Memory B cell (primary cell): ENCODE measurements at places on chromosomes 12 and 14.

DNA sequence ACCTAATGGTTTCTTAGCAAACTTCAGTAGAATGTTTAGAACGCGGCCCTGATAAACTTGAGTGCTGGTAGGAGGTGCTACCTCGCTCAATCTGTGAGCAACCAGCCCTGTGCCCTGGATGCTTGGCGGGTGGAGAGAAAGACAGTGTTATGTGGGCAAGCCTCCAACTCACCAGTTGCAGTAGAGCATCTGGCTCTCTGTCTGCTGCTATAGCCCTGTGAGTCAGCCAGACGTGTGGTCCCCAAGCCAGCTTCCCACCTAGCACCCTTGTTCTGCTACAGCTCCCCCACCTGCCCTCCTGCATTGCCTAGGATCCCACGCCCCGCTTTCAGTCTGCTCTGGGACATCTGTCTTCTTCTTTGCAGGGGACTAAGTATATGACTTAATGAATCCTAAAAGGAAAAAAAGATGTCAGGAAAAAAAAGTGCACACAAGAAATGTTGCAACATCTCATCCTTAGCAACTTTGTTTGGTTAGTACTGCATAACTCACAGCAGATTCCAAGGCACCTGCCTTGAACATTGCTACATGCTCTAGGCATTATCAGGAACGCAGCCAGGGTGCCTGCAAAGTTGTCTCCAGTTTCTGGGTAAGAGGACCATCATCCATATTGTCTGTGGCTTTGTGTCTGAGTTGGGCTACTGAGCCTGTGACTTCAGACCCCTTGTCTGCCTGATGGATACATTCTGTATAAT, 13.6 kb downstream of the SNRNP35 start:
- DNase-seq: no peak

DNA sequence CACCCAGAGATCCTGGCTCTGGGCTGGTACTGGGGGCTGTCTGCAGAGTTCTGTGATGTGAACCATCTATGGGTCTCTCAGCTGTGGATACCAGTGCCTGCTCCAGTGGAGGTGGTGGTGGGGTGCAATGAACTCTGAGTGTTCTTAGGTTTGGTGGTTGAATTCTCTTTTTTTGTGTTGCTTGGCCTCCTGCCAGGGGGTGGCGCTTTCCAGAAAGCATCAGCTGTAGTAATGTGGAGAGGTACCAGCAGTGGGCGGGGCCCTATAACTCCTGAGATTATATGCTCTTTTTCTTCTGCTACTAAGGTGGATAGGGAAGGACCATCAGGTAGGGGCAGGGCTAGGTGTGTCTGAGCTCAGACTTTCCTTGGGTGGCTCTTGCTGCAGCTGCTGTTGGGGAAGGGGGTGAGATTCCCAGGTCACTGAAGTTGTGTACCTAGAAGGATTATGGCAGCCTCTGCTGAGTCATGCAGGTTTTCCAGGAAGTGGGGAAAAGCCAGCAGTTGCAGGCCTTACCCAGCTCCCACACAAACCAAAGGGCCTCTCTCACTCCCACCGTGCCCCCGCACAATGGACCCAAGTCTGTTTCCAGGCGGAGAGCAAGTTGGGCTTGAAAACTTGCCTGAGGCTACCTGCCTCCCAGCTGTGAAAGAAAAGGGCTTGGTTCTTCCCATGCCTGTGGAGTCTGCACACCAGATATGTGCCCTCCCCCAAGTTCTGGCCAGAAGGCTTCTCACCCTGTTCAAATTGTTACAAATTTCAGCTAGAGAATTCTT, 18.6 kb downstream of the CCER1 start:
- no peak for DNase-seq

GRCh38 chr12:41509271-41510055, 321.3 kb downstream of the PDZRN4 start:
- no peak for DNase-seq

- no peak for DNase-seq
Measured at GRCh38 chr12:65690477-65690876, 133.8 kb upstream of the HMGA2 start.

DNA sequence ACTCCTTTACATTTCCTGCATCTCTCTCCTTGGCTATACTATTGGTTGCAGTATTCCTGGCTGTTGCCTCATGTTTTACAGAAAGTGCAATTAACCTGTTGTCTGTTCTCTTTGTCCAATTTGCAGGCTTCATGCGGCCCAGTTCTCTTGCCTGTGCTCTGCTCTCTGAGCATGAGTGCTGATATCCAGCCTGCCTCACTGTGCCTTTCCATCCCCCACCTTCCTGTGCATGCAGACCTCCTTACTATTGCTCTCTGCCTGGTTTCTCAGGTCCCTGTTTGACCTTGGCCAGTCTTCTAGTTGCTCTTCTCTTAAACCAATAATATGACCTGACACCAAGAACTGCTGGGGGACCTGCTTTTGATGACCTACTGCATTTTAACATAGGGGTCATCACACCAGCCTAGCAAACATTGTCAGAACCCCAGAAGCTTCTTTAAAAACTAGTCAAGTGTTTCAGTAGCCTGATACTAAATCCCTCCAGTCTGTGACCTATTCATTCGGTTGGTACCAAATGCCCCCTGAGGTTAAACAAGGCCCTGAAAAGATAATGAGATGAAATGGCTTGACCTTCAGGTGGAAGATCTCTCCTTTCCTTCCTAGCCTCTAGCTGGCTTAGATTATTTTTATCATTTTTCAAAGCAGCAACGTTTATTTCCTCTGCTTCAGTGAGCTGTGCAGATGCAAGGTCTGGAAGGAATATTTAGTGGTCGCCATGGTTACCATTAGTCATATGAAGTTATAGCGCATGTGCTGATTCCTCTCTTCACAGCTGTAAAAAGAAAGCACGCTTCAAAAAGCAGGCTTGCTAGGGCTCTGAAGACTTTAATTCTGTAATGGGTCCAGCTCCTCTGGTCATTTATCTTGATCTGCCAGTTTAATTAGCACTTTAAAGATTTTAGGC, 216.5 kb downstream of the PHLDA1 start:
- no peak for DNase-seq

DNA sequence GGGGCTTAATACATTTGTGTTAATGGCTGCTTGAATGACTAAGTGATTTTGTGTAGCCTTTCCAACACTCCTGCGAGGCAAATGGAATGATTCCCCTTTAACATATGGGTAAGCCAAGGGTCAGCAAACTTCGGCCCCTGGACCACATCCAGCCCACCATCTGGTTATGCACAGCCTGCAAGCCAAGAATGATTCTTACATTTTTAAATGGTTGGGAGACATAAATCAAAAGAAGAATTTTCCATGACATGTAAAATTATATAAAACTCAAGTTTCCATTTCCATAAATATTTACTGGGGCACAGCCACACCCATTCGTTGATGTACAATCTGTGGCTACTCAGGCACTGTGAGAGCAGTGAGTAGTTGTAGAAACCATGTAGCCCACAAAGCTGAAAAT, 9.0 kb downstream of the SLC8B1 start:
- no peak for DNase-seq

- no peak for DNase-seq
Measured at GRCh38 chr14:68924186-68925158, 54.6 kb downstream of the ACTN1 start.

DNA sequence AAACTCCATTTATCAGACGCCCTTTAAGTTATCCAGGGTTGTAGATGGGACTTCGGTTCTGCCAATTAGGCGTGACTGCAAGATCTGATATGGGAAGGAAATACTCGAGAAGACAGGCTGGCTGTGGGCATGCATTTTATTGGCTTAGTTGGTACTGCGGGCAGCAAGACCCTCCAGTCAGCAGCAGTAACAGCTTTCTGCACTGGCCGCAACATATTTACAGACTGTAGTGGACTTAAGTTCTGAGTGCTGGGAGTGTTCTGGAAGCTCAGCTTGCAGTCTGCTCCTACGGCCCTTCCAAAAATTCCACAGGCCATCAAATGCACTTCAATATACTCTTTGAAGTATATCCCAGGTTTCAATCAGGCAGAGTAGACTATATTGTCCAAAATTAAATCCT, 21.1 kb downstream of the KITLG start:
- DNase-seq: no peak

DNA sequence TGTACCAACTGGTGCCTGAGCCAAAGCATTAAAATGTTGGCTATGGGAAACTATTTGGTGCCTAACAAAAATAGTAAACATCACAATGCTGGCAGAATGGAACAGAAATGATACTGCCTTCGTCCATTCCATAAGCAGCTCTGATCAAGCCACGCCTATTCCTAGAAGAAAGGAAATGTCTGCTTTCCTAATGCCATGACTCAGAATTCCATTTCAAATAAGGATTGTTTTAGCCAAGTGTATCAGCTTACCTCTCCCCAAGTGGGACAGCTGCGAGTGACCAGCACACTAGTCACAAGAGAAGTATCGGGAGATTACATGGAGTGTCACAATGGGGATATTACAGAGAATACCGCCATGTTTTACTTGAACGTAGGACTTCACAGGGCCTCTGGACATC, 38.7 kb downstream of the GLT8D2 start:
- no peak for DNase-seq

DNA sequence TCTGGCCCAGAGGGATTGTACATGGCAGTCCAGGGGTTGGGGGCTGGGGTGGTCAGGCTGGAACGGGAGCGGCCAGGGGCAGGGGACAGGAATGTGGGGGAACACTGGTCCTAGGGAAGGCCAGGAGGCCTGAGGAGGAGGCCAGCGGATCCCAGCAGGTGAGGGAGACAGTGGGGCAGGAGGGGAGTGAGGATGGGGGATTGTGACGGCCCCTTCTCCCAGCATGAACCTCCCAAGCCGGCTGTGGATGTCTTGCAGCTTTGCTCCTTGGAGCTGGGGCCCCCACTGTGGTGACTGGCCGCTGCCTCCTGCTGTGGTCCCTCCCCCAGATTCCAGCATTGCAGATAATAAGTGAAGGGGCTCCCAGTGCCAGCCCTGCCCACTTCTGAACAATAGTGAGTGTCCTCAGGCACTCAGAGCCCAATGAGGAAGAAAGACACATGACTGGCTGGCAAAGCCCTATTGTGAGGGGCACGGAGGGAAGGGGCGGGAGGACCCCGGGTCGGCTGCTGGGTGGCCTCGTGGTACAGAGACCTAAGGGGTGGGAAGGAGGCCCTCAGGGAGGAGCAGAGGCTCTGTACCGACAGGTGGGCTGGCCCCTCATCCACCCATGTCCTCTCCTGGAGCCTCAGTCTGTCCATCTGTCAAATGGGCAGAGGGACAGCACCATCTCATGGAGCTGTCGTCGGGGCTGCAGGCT, 215.0 kb downstream of the KIF26A start:
- no peak for DNase-seq

DNA sequence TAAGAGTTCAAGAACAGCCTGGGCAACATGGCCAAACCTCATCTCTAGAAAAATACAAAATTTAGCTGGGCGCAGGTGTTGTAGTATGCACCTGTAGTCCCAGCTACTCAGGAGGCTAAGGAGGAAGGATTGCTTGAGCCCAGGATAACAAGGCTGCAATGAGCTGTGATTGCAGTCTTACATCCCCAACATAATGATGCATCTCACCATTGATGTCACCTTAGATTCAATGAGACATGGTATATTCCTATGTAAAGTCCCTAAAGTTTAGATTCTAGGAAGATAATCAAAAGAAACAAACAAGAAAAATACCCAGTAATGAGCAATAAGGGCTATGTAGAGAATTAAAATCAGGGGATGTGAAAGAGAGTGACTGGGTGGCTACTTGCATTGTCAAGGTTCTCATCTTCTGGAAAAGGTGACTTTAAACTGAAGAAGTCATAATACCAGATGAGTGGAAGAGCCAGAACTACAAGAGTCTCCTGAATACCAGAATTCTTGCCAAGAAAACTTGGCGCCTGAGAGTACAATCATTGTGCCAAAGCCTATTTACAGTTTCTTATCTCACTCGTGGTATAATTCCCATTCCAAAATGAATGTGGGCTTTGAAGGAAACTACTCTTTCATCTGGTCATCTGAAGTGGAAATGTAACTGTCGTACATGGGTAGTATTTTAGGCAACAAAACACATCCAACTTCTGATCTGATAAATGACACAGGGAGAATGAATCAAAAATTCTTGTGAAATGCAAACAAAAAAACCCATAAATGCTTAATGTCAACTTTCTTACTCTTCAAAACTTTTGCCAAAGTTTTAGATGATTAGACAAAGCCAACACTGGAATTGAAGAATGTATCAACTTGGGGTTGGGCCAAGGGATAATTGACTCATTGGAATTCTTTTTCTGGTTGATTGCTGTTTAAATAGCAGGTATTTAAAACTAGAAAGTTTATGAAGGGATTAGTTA, 81.1 kb upstream of the ST8SIA1 start:
- no peak for DNase-seq

DNA sequence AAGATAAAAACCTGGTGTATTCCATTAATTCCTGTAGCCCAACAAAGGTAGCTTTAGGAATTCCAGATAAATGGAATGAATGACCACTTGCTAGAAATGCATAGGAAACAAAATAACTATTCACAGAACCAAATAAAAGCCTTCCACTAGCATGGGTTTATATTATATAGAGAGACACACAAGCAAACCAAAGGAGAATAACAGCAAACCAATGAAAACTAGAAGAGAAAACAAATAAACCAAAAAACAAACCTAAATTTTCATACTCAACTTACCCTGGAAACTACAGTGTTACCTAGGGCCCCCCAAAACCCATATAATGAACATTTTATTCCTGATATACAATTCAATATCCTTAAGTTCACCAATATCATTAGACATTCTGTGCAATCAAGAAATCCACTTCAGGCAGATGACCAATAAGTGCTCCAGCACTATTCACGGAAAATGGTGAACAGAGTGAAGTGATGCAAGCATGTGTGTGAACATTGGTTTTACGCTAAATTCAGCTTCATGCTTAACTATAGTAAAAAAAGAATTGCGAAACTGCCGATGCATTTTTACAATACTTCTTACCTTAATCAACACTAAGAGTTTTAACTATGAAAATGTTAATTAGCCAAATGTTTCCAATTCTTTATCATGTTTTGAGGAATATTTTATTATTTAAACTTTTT, 1108.4 kb upstream of the TMEM132C start:
- no peak for DNase-seq

- no peak for DNase-seq
Measured at GRCh38 chr12:27635349-27635972, 60.8 kb upstream of the REP15 start.

- DNase-seq: no peak
Measured at GRCh38 chr12:63206909-63207308, 55.9 kb upstream of the AVPR1A start.
